ENCODE measurements at places on chromosomes 2 and 18. TPM values are rescaled to one million over a fixed set of nuclear protein-coding genes. Genes with fewer than 3 reads are reported as not detected.

TNFRSF11A gene
- 4.5 TPM for total RNA-seq

CRYGD gene
- not detected for total RNA-seq

MOCOS gene
- 0.96 TPM for total RNA-seq

KCTD18 gene
- total RNA-seq = 30.5 TPM

RABL2A gene
- total RNA-seq = 18.1 TPM

NDC80 gene
- 0.81 TPM for total RNA-seq

LRP1B gene
- 48.8 TPM for total RNA-seq

RIT2 gene
- not detected for total RNA-seq

SEMA4C gene
- total RNA-seq = 17.4 TPM

CMPK2 gene
- 6.9 TPM for total RNA-seq

PDCD1 gene
- 2.3 TPM for total RNA-seq

GCG gene
- not detected for total RNA-seq

MBOAT2 gene
- 28.3 TPM for total RNA-seq

ALKAL2 gene
- 1.3 TPM for total RNA-seq

EPHA4 gene
- total RNA-seq = 81.6 TPM

AMER3 gene
- not detected for total RNA-seq

GALNT3 gene
- total RNA-seq = 63.4 TPM

DYSF gene
- 14.7 TPM for total RNA-seq

KIAA2012 gene
- total RNA-seq = not detected

GEN1 gene
- total RNA-seq = 6.7 TPM
